ENCODE measurements at places on chromosomes 5 and 9.

GRCh38 chr5:169592937-169593650 lies 9.5 kb downstream of the SPDL1 start:
- no peak for DNase-seq

DNA sequence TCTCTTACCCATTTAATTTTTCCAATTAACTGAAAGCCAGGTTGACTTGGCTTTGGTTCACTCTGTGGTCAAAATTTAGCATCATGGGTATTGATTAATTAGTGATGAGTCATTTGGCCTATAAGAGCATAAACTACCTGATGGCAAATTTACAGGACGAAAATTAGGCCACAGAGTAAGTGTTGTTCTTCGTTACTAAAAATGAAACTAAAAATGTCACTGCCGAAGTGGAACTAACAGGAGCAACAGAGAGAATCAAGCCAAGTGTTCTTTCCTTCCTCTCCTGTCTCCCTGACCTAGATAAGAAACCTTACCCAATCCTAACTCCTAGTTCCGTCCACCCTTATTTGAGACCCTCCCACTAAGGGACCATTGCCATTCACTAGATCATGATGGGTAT lies 176.9 kb downstream of the RAB3C start:
- DNase-seq: no peak

DNA sequence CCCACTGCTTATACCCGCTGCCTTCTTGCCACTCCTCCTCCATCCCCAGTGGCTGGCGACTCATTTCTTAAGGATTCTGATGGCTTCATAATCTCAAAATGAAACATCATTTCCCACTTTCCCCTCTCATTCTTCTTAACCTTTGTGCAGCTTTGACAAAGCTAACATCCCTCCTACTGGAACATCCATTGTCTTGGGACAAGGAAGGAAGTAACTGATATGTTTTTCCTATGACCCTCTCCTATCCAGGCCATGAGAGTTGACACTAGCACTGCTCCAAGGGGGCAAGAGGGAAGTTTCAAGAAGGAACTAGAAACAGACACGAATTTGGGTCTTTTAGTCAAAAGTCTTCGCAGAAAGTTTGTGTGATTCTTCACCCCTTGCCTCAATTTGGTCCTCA lies 71.7 kb upstream of the SNX2 start:
- no peak for DNase-seq

GRCh38 chr5:7495131-7495517 lies 99.2 kb downstream of the ADCY2 start:
- DNase-seq: no peak

GRCh38 chr5:62737766-62738165 lies 159.1 kb downstream of the LRRC70 start:
- no peak for DNase-seq

- DNase-seq: no peak
Measured at GRCh38 chr5:87410931-87411330, 1.8 kb downstream of the CCNH start.

DNA sequence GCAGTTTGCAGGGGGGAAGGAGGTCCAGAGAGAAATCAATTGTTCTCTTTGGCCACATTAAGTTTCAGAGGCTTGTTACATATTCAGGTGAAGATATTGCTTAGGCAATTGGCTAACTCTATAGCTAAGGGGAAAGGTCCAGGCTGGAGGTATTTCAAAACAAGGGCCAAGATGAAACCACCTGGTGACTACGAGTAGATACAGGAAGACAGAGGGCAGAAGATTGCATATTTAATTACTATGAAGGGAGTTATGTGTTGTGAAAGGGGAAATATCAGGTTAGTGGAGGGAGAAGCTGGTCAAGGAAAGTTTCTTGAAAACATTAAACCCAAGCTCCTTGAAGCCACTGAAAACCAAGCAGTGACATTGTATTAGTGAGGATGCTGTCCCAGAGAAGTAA lies 1.9 kb upstream of the RAD23B start:
- no peak for DNase-seq

DNA sequence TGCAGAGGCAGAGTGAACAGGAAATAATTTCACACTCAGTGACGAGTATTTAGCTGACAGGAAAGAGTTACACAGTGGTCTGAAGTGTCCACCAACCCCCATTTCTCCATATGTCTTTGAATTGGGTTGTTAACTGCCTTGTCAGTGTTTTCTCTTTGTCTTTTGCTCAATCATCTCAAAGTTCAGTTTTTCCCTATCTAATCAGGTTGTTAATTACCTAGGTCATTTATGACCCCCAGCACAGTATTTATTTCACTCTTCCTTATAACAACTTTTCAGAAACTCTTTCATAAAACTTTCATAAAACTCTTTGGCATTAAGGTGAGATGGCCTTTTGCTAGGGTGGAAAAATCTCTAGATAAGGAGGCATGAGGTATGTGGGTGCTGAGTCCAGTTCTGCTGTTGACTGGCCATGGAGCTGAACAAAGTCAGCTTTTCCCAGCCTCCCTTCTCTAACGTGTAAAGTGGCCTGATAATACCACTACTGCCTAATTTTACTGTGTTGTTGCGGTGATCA lies 5.2 kb upstream of the ALDOB start:
- DNase-seq: no peak

DNA sequence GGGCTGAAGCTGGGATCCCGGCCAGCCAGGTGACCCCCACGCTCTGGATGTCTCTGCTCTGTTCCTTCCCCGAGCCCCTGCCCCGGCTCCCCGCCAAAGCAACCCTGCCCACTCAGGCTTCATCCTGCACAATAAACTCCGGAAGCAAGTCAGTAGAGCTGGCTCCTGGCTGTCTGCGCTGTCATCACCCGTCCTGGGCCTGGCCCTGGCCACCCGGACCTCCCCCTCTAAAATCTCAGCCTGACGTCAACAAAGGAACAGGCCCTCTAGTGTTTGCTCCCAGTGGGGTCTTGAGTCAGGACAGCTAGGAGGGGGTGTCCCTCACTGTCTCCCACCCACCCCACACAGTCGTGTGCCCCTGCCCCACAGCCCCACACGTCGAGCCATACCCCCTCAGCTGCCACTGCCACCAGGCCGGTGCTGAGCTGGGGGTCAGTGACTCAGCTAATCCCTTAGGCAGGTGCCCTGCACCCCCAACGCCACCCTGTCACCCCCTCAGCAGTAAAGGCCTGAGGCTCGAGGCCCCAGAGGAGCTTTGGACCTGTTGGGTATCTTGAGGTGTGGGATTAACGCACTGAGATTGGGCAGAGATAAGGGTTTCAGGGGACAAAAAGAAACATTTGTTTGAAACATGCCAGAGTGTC lies 1.1 kb upstream of the LCNL1 start:
- no peak for DNase-seq

- no peak for DNase-seq
Measured at GRCh38 chr9:116656501-116656971, 30.6 kb upstream of the TRIM32 start.

DNA sequence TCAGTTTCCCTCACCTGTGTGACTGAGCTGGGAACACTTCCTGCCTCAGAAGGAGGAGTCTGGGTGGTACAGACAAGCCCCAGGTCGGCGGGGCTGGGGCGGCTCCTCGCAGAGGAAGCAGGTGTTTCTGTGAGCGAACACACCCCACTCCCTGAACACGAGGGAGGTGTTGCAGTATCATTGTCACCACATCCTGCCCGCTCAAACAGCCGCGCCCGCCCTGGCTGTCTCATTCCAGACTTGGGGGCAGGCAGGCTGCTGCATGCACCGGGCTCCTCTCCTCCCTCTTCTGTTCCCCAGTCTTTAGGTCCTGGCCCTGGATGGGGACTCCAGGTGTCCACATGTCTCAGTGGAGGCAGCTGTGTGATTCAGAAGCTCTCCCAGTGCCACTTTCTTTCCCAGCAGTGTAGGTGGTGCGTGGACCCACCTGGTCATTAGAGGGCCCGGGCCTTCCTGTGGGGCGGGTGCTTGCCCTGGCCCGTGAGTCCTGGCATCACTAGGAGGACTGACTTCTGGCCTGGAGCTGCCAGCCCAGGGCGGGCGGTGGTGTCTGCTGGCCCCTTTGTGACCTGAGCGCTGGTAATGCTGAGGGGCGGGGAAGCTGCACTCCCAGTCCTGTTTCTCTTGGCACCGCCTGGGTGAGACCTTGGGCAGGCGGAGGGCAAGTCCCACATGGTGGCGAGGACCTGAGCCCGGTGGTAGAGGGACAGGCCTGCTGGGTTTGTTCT lies 18.3 kb upstream of the PHYHD1 start:
- no peak for DNase-seq

DNA sequence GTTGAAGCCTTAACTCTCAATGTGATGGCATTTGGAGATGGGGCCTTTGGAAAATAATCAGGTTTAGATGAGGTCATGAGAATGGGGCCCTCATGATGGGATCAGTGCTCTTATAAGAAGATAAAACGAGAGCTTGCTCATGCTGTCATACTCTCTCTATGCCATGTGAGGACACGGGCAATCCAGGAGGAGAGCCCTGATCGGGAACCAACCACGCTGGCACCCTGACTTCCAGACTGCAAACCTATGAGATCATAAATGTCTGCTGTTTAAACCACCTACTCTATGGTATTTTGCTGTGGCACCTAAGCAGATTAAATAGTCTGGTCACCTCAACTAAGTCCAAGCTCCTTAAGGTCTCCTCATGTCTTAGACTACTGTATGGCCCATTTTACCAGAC lies 10.0 kb downstream of the HMGCS1 start:
- DNase-seq: no peak

- DNase-seq: peak; percentile 86
Measured at GRCh38 chr5:150317048-150318003, 14.6 kb upstream of the ARSI start.

- DNase-seq: no peak
Measured at GRCh38 chr9:133124907-133125275, 3.9 kb upstream of the RALGDS start.

GRCh38 chr5:32505756-32506155 lies 61.2 kb upstream of the ZFR start:
- DNase-seq: no peak

DNA sequence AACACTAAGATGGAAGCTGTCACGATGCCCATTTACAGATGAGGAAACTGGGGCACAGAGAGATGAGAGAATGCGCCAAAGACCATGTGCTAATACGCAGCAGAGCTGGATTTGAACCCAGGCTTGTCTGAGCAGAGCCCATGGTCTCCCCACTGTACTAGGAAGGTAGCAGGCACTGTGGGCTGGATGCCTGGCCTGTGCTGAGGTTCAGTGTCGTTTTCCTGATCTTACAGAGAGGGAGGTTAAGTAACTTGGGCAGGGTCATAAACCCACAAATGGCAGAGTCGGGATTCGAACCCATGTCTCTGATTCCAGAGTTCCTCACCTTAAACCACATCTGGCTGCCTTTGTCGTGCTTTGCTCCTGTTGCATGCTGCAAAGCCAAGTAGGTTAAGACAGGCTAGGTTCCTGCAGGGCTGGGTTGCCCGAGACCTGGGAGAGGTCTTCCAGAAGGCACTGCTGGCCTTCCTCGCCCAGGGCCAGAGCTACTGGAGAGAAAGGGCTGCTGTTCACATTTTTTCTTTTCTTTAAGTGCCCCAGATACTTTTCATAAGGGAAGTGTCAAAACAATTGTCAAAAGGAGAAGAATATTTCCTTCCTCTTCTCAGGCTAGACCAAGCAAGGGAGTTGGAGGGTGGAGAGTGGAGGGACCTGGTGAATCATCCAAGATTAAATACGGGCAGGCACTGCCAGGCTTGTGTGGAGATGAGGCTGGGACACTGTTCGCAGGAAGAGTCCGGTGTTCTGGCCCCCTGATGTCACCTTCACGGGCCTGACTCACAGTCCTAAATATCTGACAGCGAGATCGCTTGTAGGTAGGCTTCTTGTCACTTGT lies 3.2 kb downstream of the NEK6 start:
- no peak for DNase-seq

GRCh38 chr5:91235271-91235694 lies 147.8 kb downstream of the ARRDC3 start:
- no peak for DNase-seq

DNA sequence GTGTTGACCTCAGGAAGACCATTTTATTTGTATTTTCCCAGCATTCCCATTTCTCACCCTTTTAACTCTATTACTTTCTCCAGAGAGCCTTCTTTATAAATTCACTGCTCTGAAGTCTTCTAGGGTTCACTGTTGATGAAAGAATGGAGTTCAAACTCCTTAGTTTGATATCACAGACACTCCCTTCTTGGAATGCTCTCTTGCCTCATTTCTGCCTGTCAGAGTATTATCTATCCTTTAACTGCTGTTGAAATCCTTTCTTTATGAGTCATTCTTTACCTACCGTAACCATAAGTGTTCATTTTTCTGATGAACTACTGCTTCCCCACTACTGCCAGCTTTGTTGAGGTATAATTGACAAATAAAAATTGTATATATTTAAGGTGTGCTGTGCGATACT lies 4.3 kb downstream of the RIC1 start:
- no peak for DNase-seq

DNA sequence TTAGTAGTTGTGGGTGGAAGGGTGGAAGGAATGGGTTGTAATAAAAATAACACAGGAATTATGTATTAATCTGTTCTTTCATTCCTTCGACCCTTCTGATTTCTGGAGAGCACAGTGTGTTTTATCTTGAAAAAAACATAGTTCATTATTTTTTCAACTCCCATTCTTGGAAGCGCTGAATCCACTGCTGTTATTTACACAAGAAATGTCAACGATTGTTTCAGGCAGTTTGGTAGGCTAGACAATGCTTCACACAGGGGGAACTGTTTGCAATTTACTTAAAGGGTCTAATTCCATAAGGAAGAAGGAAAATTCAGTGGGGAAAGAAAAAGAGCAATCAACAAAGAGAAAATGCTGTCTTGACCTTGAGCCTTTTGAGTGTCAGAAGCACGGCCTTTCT lies 142.9 kb downstream of the TLE1 start:
- no peak for DNase-seq

DNA sequence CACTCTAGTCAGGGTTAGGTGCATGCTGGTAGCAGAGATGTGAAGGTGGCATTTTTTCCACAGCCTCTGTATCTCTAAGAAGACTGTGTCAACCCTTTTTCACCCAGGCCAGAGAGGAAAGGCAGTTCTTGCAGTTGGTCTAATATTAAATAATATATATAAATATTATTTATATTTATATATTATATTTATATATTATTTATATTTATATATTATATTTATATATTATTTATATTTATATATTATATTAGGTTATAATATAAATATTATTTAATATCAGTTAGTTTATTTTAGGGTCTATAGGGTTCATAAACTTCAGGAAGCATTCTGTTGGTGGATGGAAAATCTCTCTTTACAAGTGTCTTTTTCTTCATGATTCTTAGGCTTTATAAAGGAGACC lies 218.6 kb upstream of the DMRTA1 start:
- DNase-seq: no peak

GRCh38 chr9:128724744-128725211 lies 851 bp upstream of the ZDHHC12 start:
- peak; percentile 67 for DNase-seq

- no peak for DNase-seq
Measured at GRCh38 chr5:35430381-35431162, 187.1 kb upstream of the SPEF2 start.

GRCh38 chr5:10151656-10152055 lies 98.0 kb downstream of the ATPSCKMT start:
- no peak for DNase-seq

GRCh38 chr5:150162142-150162513 lies 4.5 kb upstream of the CDX1 start:
- DNase-seq: no peak

- DNase-seq: no peak
Measured at GRCh38 chr5:156479849-156480248, 152.9 kb downstream of the SGCD start.

- no peak for DNase-seq
Measured at GRCh38 chr5:116631147-116631546, 56.5 kb upstream of the SEMA6A start.

GRCh38 chr9:112168197-112168596 lies 6.9 kb downstream of the SUSD1 start:
- DNase-seq: no peak

- DNase-seq: no peak
Measured at GRCh38 chr5:3214838-3215374, 380.7 kb upstream of the IRX1 start.

- no peak for DNase-seq
Measured at GRCh38 chr9:133029994-133030316, 842 bp upstream of the GTF3C5 start.
